Activated T-cell treated with anti-CD3 and anti-CD28 coated beads for 1 hour (primary cell): ENCODE measurements at places on chromosomes 4 and X.

- no peak for DNase-seq
Observed at GRCh38 chr4:10736895-10737294, 52.3 kb upstream of the CLNK start.

GRCh38 chrX:115679460-115679859 lies 118.5 kb downstream of the PLS3 start:
- no peak for DNase-seq

GRCh38 chr4:146398404-146398803 lies 123.3 kb downstream of the SLC10A7 start:
- no peak for DNase-seq

DNA sequence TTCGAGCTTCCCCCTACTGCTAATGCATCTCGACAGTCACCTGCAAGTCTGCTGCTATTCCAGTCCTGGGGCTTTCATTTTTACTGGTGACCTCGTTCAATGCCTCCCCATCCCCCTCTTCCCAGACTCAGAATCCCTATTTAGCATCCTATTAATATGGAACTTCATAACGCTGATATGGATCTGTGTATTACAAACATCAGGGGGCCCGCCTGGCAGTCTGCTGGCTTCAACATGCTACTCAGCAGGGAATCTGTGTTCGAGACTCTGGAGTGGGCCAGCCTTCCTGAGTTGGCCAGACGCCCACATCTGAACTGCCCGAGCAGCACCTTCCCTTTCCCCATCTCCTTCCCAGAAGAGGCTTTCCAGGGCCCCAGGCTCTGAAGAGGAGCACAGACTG lies 173.9 kb upstream of the PPARGC1A start:
- DNase-seq, result no peak

DNA sequence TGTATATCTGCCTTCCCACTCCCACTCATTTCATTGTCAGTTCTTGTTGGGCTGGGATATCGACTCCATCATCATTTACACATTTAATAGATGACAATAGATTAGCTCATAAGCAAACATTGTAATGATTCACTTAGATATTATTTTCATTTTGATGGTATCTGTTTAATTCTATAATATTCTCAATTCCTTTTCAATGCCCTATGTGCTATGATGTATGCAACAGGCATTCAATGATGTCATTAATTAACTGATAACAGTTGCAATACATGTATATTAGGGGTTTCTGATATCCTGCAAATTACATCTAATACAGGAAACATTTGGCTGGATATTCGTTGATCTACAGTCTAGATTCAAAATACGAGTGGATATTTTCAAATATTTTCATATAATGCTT lies 850.5 kb downstream of the CCSER1 start:
- DNase-seq, result no peak

GRCh38 chr4:38099908-38100407 lies 139.8 kb downstream of the PTTG2 start:
- DNase-seq, result no peak

DNA sequence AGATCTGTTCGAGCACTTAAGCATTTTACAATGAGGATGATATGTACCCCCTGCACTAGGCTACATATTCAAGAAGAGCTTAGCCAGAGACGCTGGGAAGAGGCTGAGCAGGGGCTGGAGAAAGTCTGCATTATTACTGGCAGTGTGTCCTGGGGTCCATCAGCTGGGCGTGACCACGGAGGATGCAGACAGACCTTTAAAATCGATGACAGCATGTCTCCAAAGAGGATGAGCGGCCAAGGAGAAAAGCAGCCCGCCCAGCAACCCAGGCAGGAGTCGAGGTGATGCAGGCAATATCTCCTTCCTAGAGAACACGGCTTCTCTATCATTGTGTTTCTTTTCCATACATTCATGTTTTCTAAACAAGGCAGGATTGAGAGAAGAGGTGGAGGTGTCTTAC lies 300.7 kb downstream of the USP46 start:
- no peak for DNase-seq

GRCh38 chrX:20461576-20461975 lies 194.9 kb upstream of the RPS6KA3 start:
- no peak for DNase-seq

- no peak for DNase-seq
Observed at GRCh38 chr4:73864961-73865360, 4.2 kb upstream of the CXCL1 start.
